Osteocyte (in vitro differentiated cells): ENCODE measurements at places on chromosomes 2 and 18. TPM values are rescaled to one million over a fixed set of nuclear protein-coding genes. Genes with fewer than 3 reads are reported as not detected.

UCN gene
- 2.6 and 4.1 TPM in 2 replicates for total RNA-seq

PLGLB1 gene
- total RNA-seq = 3.3 and 4.4 TPM in 2 replicates

SLC35F6 gene
- 40.5 and 46.4 TPM in 2 replicates for total RNA-seq

UGT1A10 gene
- total RNA-seq = not detected in 2 replicates

FTCDNL1 gene
- total RNA-seq = 0.76 TPM in 1 of 2 replicates, not detected in the other
